ENCODE measurements at places on chromosomes 3 and 15.

- no peak for DNase-seq
These were observed 34.1 kb upstream of the KLHL25 start for GRCh38 chr15:85828874-85829273.

- DNase-seq = no peak
These were observed 605.9 kb downstream of the ROBO1 start for GRCh38 chr3:79161941-79162340.

DNA sequence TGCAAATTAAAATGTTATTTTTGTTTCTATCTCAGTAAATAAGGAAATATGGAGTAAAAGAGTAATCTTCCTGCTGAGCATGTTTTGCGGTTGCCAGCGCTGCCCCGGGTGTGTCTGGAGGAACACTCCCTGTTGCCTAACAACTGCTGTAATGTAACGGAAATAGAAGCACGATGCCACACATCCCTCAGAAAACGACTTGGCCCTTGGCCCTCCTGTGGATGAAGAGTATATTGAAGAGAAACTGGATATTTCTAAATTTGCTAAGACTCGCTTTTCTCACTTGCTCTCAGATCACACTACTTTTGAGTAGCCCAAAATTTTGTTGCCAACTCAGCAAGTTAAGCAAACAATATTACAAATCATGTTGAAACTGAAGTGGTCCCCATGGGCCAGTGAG, 18.9 kb downstream of the CX3CR1 start:
- peak; percentile 67 for DNase-seq

GRCh38 chr15:43912208-43912607, 85.4 kb downstream of the WDR76 start:
- no peak for DNase-seq

GRCh38 chr15:75697523-75697922, 15.1 kb downstream of the CSPG4 start:
- DNase-seq = no peak

DNA sequence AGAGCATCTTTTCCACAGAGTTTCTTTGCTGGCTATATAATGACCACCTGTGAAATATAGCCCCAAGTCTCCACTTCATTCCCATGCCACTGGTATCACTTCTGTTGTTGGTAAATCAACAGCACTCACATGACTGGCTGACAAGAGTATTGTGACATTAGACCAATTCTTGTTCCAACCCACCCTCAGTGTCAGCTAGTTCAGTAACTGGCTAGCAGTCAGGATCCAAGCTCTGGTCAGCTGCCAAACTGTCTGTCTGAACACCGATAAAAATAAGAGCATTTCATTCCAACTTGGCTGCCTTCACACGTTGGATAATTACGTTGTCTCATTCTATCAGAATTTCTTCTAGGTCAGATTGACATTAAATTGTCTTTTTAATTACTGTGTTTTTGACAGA, 166.5 kb downstream of the USP13 start:
- no peak for DNase-seq

GRCh38 chr3:63430875-63431274, 152.8 kb downstream of the SYNPR start:
- no peak for DNase-seq

- no peak for DNase-seq
These were observed 47.0 kb downstream of the HCN4 start for GRCh38 chr15:73321496-73322450.

DNA sequence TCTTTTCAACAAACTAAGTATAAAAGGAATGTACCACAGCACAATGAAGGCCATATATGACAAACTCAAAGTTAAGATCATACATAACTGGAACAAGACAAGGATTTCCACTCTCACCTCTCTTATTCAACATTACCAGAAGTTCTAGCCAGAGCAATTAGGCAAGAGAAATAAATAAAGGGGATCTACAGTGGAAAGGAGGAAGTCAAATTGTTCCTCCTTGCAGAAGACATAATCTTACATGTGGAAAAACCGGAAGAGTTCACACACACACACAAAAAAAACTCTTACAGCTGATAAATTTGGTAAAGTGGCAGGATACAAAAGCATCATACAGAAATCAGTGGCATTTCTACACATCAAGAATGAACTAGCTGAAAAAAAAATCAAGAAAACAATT, 277.9 kb downstream of the MCTP2 start:
- no peak for DNase-seq

DNA sequence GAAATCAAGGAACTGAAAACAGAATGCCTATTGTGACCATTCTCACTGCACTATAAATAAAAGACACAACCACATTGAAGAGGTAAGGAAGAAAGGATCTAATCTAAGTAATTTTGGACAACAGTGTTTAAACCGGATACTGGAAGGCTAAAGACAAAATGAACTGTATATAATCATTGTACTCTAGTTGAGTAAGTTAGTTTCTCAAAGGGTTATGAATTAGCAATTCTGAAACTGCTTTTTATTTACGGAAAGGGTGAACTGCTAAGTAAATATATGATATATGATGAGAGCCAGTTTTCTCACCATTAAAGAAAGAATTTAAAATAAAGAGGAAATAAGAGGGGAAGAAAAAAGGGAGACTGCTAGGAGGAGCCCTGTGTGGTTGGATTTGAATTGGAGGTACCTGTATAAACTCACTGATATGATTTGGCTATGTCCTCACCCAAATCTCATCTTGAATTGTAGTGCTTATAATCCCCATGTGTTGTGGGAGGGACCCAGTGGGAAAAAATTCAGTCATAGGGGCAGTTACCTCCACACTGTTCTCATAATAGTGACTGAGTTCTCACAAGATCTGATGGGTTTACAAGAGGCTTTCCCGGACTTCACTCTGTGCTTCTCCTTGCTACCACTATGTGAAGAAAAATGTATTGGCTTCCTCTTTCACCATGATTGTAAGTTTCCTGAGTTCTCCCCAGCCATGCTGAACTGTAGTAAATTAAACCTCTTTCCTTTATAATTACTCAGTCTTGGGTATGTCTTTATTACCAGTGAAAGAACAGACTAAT, 607.7 kb downstream of the PYDC2 start:
- no peak for DNase-seq

DNA sequence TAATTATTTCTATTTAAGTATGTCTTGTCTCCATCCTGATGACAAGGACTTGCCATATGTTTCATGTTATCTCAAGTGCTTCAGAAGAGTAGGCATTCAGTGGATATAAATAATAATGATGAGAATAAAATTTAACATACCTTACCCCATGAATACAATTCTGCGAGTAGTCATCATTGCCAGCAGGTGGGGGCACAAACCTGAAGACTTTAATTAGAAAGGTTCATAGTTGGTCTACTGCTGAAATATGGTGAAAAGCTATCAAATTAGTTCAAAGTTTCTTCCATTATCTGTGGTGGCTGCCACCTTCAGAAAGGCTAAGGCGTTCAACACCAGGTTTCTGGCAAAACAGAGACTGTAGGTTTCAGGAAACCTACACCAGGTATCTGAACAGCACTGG, 100.9 kb downstream of the P3H2 start:
- no peak for DNase-seq

GRCh38 chr3:184593928-184594303, 32.3 kb downstream of the EPHB3 start:
- DNase-seq = no peak

DNA sequence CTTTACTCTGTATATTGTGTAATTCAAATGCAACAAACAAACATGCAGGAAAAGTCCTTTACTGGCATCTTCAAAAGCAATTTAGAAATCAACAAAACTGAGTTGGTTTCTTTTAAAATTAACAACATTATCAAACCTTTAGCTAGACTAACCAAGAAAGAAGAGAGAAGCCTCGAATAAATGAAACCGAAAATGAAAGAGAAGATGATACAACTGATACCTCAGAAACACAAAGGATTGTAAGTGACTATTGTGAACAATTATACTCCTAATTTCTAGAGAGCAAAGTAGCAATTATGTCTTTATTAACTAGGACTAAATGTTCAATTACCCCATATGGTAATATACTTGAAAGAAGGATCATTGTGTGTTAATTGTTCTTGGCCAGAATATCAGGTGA, 49.2 kb upstream of the P3H2 start:
- no peak for DNase-seq

DNA sequence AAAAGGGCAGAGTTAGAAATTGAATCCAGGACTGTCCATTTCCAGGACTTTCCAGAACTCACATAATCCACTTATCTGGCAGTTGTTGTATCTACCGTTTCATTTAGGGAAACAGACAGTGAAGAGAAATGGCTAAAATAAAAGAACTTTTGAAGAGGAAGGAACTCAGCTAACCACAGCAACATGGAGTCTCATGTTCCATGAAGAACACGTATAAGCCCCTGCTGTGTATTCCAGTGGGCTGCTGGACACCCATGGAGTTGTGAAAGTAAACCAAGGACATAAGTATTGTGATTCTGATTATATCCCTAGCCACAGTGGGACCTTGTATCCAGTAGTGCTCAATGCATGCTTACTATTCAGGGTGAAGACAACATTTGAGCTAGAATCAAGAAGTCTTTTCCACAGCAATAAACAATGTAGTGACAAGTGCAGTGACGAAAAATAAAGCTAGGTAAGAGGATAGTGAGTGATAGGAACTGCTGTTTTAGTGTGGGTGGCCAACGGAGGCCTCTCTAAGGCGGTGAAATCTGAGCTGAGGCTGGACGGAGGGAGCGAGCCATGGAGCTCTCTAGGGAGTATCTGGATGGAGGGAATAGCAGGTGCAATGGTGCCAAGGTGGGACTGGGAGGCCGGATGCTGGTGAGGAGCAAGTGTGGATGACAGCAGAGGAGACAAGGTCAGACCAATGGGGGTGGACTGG, 26.8 kb upstream of the TRH start:
- DNase-seq = no peak

DNA sequence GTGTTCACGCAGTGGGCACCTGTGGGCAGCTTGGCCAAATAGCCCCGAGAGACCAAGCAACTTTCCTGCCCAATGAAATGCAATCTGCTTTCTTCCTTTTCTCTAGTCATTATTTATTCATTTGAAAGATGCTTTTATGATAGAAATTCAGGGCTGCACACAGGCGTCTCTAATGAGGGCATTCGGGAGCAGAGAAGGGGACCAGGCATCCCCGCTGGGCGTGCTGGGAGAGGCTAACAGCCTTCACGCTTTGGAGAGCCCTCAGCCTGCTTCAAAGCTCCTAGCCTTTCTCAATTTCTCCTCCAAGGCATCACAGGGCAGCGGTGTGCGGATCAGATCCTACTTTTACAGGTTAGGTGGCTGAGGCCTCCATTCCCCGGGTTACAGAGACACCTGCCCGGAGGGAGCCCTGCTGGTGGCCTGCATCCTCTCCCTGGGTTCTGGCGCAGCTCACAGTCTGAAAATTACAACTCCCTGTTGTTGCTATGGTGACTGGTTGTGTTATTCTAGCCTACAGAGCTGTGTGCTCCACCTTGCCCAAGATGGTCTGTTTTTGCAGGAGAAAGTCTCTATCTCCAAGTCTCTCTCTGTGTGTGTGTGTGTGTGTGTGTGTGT, 21.8 kb upstream of the KLF13 start:
- peak; percentile 45 for DNase-seq

DNA sequence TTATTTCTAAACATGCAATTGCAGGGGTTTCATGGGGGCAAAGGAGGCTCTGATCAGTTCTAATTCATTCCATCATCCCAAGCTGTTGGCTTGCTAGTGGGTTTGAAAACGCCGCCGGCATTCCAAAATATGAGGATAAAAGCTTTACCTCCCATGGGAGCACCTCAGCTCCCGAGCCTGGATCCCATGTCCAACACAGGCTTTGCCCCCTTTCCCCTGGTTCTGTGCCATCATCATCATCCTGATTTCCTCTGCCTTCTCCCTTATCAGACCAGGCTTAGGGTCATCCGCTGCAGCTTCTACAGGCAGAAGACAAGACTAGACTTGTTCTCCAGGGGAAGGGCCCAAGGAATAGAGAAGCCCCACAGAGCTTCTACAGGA, 25.4 kb downstream of the SH3BP5 start:
- no peak for DNase-seq

DNA sequence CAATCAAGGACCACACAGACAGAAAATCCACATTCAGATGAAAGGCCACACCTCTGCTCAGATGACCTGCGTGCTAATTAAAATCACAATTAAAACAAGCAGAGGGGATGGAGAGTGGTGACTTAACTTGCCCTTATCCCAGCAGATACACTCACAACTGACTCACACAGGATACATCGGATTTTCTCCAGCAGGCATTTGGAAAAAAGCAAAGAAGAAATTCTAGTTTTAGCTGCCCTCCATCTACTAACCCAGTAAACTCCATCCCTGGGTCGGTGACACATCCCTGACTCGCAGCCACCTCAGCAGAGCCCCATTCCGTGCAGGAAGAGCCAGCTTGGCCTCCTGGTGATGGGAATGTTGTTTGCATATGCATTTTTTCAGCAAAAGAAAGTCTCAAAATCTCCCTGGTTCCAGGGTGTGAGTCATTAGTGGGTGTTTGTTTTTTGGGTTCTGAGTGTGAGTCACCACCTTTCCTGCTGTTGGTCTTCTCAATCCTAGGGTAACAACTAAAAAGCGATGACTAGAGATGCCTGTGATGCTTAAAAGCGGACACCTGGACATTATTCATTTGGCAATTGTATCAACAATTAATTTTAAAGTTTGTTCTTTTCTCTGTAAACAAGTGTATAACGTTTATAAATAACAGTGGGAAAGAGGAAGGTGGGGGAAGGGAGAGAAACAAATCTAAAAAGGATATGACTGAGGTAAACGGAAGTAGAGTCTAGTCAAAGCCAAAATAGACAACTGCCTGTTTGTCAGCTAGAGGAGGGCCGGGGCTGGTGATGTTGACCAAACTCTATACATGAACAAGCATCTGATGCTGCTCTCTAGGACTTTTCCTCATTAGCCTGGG, 49.8 kb upstream of the SLC4A7 start:
- no peak for DNase-seq

- DNase-seq = no peak
These were observed 14.4 kb upstream of the STARD5 start for GRCh38 chr15:81338170-81339007.

- no peak for DNase-seq
These were observed 19.6 kb downstream of the VGLL4 start for GRCh38 chr3:11624161-11624560.

DNA sequence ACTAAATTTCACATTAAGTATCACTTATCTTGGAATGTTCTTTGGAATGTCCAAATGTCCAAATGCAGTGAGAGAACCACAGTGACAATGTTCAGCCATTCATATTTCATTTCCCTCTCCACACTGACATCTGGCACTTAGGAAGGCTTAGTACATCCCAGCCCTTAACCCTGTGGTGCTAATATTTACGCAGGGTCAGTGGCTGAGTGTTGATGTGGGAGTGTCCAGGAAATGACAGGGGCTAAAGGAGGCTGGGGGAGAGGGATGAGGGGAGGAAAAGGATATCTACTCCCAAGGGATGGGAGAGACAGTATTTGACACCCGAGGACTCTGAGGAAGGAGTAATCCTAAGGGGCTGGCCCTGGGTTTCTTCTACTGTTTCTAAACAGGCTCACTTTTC, 14.1 kb upstream of the CCR4 start:
- no peak for DNase-seq

- no peak for DNase-seq
These were observed 237.2 kb upstream of the ADAMTS9 start for GRCh38 chr3:64924961-64925360.

All from right forelimb (tissue), 1 donor.